ENCODE measurements at places on chromosomes 13 and 19.

GRCh38 chr13:44015811-44016210, 136.1 kb downstream of the LACC1 start:
- no peak for DNase-seq

DNA sequence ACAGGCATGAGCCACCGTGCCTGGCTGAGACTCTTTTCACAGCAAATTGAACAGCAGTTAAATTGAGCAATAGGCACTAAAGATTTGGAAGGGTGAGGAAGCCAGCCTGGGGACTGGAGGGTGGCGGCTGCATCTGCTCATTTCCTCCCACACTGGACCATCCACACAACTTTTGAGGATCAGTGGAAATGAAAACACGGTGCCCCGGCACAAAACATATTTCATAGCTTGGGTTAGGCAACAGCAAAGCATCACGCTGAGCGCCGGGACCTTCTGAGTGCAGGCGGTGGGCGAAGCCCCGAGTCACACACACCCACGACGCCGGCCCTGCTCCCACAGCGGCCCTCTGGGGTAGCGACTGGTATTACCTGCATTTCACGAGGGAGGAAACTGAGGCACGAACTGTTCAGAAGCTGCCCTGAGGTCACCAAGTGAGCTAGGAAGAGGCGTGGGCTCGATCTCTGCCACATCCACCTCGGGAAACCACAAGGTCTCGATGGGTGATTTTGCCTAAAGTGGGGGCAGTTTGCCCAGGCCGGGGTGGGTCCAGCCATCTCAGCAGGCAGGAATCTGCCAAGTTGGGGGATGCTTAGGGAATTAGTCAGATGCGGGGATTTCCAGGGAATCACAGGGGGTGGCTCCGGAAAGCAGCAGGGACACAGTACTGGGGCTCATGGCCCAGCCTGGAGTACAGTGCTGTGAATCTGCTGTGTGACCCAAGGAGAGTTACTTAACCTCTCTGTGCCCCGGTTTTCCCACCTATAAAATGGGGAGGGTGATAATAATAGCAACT, 3.5 kb upstream of the SBNO2 start:
- no peak for DNase-seq

- DNase-seq, result no peak
These were observed 45.3 kb upstream of the LSM14A start for GRCh38 chr19:34126966-34127365.

- no peak for DNase-seq
These were observed 469.1 kb downstream of the TSHZ3 start for GRCh38 chr19:30880151-30880550.

Data from stimulated activated CD8-positive, alpha-beta memory T cell treated with anti-CD3 and anti-CD28 coated beads, Interleukin-2, amount 100 ng/mL, for 1 hour (primary cell).